ENCODE measurements at places on chromosomes 3 and 15.

- no peak for DNase-seq
Observed at GRCh38 chr3:45557886-45558285, 36.7 kb upstream of the LIMD1 start.

GRCh38 chr15:61158504-61159407, 70.3 kb downstream of the RORA start:
- no peak for DNase-seq

DNA sequence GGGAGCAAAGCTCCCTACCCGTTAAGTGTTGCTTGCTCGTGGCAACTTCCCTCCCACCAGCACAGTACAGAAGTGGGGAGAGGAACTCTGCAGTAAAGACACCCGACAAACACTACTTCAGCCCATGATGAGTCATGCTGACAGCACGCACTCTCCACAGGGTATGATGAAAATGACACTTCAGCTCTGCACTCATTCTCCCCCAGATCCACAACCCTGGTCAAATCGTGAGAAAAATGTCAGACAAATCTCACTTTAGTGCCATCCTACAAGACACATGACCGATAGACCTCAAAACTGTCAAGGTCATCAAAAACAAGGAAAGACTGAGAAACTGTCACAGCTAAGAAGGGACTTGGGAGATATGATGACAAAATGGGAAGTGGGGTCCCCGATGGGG, 278.9 kb downstream of the OCA2 start:
- no peak for DNase-seq

GRCh38 chr15:79595995-79596622, 164.0 kb downstream of the MINAR1 start:
- no peak for DNase-seq

DNA sequence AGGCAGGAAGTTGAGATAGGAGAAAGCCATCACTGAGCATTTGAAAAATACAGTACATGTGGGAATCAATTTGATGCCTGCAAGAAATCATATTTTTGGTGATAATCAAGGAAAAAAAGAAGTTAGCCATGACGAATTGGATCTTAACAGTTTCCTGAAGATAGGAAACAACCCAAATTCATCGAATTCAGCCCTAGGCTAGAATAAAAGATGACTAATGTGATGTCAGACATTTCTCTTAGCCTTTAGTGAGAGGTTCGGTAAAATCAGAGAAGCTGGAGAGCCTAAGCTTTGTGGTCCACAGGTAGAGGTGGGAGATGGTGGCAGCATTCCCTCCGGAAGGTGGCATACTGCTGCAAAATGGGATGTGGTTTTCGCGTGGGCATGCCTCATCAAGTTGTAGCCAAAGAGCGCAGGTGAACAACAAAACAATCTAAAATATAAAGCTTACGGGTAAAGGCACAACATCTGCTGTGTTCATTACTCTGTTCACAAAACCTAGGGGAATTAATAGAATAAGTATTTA, 144.1 kb upstream of the ALCAM start:
- no peak for DNase-seq

- DNase-seq: no peak
Observed at GRCh38 chr3:177357352-177358090, 160.2 kb upstream of the TBL1XR1 start.

All from activated CD8-positive, alpha-beta memory T cell treated with anti-CD3 and anti-CD28 coated beads for 1 hour (primary cell).